ENCODE measurements at places on chromosomes 5 and 9.
A peak's percentile ranks its signal among the peaks of the same experiment; 100 is the strongest.

DNA sequence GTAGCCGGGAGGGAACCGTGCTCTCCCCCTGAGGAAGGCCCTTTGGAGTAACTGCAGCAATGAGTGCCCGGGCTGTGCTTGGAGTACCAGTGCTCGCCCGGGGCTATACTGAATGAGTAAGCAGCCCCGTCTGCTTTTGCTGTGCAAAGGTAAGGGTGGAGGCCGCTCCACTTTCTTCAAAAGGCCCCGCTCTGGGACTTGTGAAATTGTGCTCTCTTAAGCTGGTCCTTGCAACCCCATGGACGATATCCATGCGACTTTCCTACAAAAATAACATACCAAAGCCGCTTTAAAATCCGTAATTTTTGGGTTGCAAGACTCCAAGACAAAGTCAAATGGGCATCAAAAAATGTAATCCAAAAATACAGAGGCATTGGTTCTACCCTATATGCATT is 578 bp upstream of the TNFAIP8 start:
- peak overlapping the region; percentile 95 for H3K4me3 ChIP-seq
- H3K36me3 ChIP-seq, result peaks cover 46% of the 10 kb centered on the region
- H3K27ac ChIP-seq, result peak overlapping the region; percentile 75
- H3K27me3 ChIP-seq, result no peaks in the 10 kb centered on the region

- no peak for DNase-seq
- no peaks in the 10 kb centered on the region for H3K27me3 ChIP-seq
- no peaks in the 10 kb centered on the region for H3K36me3 ChIP-seq
These were observed 23.0 kb downstream of the ABL1 start for GRCh38 chr9:130857864-130858738.

- DNase-seq, result peak; percentile 6
- H3K27me3 ChIP-seq, result no peaks in the 10 kb centered on the region
- no peak overlapping the region for H3K4me3 ChIP-seq
- peaks cover 15% of the 10 kb centered on the region for H3K4me1 ChIP-seq
These were observed 42.9 kb downstream of the RIC1 start for GRCh38 chr9:5671711-5672353.

- H3K4me3 ChIP-seq, result peak overlapping the region; percentile 88
- H3K27me3 ChIP-seq, result peaks cover 4% of the 10 kb centered on the region
- H3K36me3 ChIP-seq, result peaks cover 16% of the 10 kb centered on the region
- peaks cover 44% of the 10 kb centered on the region for H3K4me1 ChIP-seq
- peak overlapping the region; percentile 96 for H3K27ac ChIP-seq
These were observed 1.0 kb upstream of the PANK3 start for GRCh38 chr5:168580227-168580508.
